ENCODE measurements at places on chromosomes 16 and 17.

DNA sequence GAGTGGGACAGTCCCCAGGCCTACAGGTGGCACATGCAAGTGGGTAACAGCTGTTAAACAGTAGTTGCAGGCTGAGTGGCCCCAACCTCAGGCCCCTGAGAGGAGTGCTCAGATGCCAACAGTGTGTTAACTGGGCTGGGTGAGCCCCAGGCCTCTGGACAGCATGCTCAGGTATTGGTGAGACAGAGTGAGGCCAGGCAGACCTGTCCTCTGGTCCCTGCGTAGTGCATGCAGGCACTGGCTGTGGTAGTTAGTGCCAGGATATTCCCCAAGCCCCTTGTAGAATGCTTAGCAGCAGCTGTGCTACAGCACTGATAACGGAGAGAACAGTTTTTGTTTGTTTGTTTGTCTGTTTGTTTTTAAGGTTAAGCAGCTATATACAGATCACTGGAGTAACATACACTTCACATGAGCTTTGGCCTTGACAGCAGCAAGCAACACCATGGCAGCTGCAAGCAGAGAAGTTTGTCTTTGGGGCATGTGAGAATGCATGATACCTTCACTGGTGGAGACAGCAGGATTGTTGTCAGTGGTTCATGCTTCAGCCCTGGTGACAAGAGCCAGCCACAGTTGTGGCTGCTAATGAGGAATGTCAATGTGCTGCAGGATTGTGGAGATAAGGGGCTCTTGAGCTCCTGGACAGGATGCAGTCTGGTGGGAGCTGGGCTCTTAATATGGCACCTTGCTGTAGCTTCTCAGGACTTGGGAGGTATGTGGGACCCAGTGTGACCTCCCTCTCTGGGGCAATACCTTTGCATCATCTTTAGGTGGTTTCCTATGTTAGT lies 614.4 kb downstream of the CDH11 start:
- DNase-seq, result no peak

GRCh38 chr16:75818491-75818890 lies 92.2 kb upstream of the CPHXL start:
- DNase-seq, result no peak

GRCh38 chr17:49676276-49676868 lies 1.5 kb downstream of the SPOP start:
- no peak for DNase-seq

DNA sequence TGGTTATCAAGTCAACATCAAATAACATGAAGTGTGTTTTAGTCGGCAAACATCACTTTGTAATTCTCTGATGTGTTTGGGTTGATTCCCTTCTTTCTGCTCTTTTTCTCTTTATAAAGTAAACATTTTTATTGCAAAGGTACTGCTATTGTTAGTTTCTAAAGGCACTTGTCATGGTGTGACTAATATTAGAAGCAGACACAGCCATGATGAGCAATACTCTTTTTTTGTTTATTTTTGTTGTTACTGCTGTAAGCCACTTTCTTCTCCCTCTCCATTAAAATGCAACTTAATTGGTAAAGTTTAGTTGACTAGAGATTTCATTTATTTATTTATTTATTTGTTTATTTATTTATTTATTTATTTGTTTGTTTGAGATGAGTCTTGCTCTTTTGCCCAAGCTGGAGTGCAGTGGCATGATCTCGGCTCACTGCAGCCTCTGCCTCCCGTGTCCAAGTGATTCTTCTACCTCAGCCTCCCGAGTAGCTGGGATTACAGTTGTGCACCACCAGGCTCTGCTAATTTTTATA lies 424.7 kb downstream of the WWOX start:
- no peak for DNase-seq

DNA sequence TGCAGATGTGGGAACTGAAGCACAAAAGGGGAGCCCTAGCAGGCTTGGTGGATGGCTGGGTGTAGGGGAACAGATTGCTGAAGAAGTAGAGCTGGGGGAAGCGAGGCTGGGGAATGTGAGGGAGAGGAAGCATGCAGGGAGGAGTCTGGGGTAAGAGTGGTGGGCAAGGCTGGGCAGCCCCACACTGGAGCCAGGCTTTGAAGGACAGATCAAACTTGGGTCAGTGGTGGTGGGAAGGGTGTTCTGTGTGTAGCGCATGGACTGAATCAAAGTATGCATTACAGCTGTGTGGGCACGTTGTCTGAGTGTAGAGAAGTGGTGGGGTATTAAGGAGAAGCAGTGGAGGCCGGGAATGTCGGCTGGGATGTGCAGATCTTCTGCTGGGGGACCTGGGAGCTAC lies 116.0 kb downstream of the CYLD start:
- no peak for DNase-seq

DNA sequence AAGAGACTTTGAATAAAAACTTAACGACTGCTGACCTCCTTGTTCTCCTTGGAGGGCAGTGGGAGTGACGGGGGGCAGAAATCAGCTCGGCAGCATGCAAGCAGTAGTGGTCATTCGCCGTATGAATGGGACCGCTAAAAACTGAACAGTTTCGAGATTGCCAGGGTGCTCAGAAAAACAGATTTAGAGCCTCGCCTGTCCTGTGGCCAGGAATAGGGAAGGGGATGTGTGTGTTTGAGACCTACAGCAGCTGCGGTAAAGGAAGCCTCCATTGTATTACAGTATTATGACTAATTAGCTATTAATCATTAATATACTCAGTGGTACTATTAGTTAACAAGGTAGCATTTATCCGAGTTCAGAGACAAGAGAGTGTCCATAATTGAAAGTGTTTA lies 670 bp upstream of the ZNF652 start:
- DNase-seq, result no peak

DNA sequence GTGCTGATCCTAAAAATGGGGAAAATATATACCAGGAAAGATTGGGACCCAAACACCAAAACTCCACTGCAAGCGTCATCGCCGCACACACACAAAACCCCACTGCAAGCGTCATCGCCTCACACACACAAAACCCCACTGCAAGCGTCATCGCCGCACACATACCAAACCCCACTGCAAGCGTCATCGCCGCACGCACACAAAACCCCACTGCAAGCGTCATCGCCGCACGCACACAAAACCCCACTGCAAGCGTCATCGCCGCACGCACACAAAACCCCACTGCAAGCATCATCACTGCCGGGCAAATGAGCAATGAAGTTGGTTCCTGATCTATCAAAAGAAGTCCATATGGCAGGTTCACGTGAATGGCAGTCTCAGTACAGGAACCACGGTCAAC lies 144.4 kb downstream of the SLC39A11 start:
- DNase-seq, result no peak

DNA sequence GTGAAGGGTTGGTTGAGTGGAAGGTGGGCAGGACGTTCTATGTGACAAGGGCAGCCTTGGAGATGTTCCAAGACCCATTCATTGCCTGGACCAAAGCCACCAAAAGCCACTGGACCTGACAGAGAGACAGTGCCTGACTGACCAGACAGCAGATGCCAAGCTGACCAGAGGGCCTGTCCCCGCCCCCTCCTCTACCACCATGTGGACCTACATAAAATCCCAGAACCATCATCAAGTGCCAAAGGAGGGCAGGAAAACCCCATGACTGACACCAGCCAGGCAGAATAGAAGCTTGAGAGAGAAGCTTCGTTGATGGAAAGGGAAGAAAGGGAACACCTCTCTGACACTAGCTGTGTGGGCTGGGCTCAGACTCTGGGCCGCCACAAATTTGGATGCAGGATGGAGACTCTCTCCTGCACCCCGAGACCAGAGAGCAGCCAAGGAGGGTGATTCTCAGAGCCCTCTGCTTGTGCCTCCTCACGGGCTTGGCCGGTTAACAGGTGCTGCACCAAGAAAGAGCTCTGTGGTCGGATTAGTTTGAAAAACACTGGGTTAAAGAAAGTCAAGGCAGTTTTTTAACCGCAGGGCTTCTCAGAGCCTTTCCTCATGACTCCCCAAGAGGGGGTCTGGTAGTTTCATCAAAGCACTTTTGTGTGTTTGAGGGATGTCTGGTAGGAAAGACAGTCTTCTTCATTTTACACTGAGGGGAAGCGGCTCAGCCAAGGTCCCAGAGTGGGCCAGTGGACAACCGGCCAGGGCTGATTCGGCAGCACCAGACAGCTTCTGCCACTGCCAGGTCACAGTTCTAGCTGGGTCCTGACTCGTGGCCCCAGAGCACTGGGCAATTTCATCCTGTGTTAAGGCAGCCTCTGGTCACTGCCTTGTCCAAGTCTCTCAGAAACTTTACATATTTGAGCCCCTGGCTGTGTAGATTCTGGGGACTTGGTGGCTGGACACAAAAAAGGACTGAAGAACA lies 1.7 kb downstream of the TNFRSF13B start:
- DNase-seq, result no peak

DNA sequence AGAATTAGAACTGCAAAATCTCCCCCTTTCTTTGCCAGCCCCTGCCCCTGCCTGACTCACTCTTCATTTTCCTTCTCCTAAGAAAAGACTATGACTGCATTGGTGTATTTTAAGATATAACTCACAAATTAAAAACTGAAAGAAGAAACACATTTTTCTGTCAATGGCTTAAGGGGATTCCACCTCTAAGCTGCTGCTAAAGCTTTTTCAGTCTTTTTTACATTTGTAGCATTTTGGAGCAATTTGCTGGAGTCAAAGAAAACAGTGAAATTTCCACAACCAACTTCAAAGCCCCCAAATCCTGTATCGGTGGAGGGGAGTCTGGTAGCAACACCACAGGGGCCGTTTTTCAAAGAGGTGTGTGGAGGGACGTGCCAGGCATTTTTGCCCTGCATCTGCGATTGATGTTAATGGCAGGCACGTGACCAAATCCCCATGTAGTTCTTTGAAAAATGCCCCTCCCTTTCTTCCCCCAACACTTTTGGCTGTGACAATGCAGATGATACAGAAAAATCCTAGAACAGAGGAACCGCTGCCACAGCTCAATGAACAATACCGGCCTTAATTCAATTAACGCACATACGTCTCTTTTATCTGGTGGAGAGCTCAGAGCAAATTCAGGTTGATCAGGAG lies 28.5 kb downstream of the MAF start:
- no peak for DNase-seq

DNA sequence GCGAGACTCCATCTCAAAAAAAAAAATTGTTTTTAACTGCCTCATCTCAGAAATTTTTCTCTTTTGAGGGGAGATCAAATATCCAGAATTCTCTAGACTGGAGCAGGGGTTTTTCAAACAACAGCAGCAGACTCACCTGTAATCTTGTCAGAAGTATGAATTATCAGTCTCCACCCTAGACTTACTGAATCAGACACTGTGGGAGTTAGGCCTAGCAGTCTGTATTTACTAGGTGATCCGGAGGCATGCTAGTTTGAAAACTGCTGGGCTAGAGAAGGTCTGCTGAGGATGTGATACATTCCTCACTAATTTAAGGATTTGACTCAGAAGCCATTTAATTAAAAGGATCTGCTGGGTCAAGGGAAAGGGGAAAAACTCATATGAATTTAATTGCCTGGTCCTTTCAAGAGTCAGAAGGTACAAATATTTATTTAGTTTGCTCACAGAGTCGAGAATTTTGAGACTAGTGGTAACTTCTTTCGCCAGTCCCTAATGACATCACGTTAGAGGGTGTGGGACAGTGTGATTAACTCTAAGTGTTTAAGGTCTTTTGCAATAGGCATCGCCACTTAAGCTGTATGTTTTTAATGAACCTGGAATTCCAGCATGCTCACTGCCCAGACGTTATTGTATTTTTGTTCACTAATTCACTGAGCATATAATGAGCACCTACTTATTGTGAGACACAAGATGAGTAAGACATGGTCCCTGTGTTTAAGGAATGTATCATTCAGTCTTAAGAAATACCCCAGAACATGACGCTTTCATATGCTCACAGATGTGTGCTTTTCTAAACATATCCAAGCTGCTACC lies 14.2 kb downstream of the ATP6V0A1 start:
- no peak for DNase-seq

- no peak for DNase-seq
Measured at GRCh38 chr17:78252111-78252634, 20.7 kb downstream of the TMEM235 start.

DNA sequence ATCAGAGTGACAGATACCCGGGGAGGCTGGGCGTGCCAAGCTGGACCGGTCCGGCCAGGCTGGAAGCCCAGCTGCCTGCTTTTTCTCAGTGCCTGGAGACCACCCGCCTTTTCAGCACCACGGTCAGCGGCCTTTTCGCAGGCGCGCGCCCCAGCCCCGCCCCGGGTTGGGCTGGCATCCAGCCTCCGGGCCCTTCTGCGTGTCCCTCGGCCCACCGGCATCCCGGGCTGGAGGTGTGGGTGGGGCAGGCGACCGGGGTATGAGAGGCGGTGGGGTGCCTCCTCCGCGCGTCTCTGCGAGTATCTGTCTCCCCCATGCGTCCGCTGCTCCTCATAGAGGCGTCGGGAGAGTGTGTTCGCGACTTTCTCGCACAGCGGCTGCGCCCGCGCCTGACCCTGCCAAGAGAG lies 102.5 kb downstream of the MRM1 start:
- DNase-seq, result no peak

DNA sequence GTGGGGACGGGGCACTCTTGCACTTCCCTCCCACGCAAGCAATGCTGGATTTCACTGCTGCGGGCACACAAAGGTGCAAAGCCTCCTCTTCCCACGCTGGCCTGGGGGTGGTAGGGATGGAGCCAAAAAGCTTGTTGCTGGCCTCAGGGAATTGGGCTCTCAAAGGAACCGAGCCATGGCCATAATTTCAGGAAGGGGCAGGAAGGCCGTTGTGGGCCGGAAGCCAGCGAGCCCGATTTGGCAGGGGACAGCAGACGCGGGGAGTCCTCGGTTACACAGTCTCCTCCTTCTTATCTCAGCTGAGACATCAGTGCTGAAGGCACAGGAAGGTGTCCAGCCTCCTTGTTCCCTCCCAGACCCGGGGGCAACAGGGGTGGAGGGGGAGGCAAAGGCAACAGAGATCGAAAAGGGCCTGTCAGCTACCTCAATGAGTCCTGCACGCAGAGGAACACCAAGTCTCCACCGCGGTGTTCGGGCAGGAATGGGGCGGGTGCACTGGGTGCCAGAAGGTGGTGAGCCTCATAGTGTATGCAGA lies 59.5 kb downstream of the SLFN11 start:
- no peak for DNase-seq

- no peak for DNase-seq
Measured at GRCh38 chr17:67578142-67578457, 139.6 kb upstream of the NOL11 start.

- no peak for DNase-seq
Measured at GRCh38 chr16:60932600-60932999, 1103.6 kb downstream of the CDH8 start.

Measured in NCI-H2107 (cell line).